ENCODE measurements at places on chromosomes 2 and 18.

DNA sequence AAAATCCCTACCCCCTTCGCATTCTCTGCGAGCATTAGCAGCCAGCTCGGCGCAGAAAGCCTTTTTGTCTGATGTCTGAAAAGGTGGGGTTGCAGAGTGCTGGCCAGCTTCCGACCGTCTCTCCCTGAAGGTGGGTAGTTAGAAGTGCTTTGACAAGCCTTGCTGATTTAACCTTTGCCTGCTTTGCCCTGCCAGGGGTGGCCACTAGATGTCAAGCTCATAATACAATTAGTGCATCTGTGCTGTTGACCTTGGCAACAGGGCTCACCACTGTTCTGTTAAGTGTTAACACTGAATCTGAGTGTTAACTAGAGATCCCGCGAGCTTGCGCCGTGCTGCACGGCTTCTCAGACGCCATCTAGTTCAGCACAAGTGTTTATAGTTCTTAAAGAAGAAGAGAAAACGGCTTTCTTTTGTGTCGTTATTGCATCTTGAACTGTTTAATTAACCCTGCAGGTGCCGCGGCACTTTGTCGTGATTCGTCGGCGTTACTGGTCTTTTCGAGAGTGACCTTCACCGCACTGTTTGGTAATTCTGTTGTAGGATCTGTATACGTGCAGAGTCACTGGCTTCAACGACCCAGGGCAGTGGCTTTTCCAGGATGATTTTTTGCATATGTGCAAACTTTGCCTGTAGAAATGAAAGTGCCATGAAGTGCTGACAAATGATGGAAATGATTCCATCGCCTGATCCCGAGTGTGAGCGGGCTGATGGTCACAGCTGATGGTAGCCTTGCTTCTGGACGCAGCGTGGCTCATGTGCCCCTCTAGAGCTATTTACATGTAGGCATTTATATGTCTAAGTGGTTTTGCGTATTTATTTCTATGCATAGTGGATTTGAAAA, 5.5 kb downstream of the SALL3 start:
- no peak for DNase-seq

GRCh38 chr18:59232309-59233016, 12.5 kb downstream of the GRP start:
- no peak for DNase-seq

DNA sequence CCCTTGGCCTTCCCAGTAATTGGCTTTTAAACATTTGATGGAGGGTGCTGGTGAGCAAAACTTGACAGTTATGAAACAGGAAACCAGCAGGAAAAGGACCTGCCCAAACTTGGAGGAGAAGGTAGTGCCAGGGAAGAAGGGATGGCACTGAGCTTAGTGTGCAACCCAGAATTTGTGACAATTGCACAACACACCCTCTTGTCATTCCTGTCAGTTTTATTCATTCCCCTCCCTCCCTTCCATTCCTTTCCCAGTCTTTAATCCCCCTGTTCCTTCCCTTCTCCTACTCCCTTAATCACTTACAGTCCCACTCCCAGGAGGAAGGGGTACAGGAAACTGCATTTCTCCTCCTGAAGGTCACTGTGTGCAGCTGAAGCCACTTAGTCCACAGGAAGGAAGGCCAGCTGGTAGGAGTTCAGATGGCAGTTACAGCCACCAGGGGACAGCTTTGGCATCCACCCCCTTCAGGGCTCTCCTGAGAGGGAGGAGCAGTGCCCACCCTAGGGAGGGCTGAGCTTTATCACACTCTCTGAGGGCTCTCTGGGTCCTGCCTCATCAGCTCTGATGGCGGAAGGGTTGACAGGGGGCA, 24.0 kb upstream of the SIGLEC15 start:
- no peak for DNase-seq

- DNase-seq, result no peak
Observed at GRCh38 chr2:141393214-141393545, 737.6 kb downstream of the LRP1B start.

DNA sequence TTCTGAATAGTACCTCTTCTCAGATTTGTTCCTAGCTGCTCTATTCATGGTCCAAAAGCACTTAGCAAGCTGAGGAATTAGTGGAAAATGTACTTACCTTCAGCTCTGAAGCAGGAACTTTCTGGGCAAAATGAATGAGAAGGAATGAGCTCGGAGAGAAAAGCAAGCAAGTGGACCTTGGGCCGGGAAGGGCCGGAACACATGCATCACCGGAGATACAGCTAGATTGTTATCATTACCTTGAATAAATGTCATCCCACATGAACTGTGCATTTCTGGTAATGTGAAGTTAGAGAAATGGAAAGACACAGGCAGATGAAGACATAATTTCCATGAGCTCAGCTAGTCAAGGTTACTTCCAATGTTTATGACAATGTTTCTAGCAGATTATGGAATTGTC, at the start of gene MC2R:
Gene MC2R, minus strand, starts transcription at position 146 of the 400 bp plus-strand sequence. CDS start 30,018 bp downstream, outside the sequence.
- no peak for DNase-seq

- no peak for DNase-seq
Observed at GRCh38 chr2:242034138-242034537, 164.6 kb downstream of the RTP5 start.

GRCh38 chr2:16526193-16526592, 139.4 kb downstream of the CYRIA start:
- DNase-seq, result no peak

DNA sequence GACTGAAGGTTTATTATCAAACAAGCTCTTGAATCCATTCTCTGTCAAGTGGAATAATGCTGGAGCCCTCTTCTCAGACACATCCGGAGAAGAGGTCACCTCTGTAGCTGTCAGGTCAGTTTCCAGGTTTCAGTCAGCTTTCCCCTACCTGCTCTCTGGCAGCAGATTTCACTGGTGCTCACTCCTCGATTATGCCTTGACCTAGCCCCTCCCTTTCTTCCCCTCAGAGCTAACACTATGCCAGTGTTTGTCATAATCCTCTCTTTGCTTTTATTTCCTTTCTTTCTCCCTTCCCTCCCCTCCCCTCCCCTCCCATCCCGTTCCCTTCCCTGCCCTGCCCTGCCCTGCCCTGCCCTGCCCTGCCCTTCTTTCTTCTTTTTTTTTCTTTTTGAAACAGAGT, 22.5 kb upstream of the PLEKHM3 start:
- DNase-seq, result no peak

DNA sequence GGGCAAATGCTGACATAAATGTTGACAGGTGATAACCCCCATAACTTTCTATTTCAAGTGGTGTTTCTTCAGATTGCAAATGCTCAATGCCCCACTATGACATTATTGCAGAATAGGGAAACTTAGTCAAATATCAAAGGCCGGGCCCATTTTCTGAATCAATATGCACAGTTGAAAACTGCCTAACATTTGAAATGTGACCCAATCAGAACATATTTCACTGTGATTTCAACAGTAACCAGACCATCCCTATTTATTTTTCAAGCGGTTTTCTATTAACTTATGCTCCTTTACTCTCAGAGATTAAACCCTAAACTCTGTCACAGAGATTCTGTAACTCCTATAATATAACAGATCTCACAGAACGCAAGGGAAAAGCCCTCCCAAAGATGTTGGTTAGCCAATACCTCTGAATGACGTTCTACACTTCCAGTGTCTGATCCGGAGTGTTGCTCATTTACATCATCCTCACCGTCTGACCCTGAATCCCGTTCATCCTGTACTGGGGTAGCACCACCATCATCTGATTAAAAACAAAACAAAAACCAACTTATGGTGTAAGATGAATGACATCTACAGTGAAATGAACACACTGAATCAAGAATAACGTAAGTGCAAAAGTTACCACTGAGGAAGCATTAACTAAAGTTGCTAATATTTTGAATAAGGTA, 2.9 kb downstream of the IWS1 start:
- no peak for DNase-seq

DNA sequence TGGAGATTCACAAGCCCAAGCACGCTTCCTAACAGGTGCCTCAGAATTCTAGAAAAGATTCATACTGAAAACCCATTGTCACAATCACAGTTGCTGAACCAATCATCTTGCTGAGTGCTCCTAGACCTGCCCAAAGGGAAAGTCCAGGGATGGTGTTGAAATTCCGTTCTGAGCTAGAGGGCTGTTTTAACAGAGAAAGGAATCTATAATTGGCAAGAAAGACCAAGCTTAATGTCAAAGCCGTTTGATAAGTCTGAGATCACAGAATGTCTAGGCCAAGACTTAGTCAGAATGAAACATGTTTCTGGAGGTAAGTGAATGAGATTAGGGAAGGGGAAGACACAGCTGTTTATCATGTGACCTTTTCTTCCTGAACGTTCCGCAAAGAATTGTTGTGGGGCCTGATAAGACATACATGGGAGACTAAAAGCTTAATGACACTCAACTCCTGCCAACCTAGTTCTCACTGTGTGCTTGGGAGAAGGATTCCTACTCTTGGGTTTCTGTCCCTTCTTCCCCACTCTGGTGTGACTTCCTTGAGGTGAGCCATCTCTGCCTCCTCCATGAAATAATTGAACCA, 27.5 kb downstream of the PMAIP1 start:
- DNase-seq, result no peak

- DNase-seq, result no peak
Observed at GRCh38 chr2:225740086-225740485, 340.6 kb downstream of the NYAP2 start.

GRCh38 chr2:152075461-152076050, 23.3 kb downstream of the CACNB4 start:
- DNase-seq, result no peak

- no peak for DNase-seq
Observed at GRCh38 chr2:238929242-238930081, 81.6 kb downstream of the TWIST2 start.

DNA sequence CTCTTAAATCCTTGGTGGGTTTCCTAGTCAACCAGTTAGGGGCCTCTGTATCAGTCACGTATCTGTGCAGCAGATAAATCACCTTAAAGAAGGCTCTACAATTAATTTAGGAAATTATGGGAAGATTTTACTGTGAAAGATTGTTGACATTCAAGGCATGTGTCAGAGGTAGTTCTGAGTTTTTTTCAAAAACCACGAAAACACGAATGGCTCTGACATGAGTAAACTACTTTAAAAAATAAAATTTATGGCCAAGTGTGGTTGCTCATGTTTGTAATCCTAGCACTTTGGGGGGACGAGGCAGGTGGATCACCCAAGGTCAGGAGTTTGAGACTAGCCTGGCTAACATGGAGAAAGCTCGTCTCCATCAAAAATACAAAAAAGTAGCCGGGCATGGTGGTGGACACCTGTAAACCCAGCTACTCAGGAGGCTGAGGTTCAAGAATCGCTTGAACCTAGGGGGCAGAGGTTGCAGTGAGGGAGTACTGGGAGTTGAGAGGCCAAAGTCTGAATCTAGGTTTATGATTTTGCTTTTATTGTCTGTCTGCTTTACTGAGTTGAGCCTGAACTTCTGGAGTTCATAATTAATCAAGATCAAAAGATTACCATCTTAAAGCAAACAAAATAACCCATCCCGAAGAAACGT, 77.1 kb downstream of the SPRED2 start:
- DNase-seq, result no peak
